Activated T-cell treated with anti-CD3 and anti-CD28 coated beads, Interleukin-2, amount 50 U/mL, for 4 hours (primary cell): ENCODE measurements at places on chromosomes 11 and 22.

DNA sequence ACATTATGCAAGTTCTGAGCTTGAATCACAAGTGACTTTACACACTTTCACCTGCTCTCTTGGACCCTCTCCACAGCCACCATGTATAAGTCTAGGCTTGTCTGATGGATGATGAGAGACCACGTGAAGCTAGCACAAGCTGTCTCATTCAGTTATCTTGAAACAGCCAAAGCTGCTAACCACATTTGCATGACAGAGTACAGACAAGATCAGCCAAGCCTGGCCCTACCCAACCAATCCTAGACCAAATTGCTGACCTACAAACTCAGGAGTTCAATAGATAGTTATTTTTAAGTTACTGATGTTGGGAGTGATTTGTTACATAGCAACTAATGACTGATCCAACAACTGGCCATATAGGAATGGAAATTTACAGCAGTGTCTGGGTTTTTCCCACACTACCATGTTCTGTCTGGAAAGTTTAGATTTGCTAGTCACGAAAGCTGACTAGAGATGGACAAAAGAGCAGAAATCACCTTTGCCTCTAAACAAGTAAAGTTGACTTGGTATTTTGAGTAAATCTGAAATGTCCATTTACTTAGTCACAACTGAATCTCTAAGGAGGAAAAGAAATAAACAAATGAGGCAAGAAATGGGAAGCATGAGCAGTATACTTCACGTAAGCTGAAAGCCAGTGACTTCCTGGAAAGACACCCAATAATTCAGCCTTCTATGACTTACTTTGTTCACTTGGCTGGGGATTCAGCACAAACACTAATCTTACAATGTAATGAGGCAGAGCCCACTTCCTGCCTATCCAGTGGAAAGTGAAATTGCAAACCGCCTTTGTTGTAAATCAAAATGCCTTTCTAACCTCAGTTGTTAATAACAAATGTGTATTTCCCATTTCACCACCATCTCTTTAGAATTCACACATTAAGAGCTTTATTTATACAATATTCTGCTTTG, 101.7 kb downstream of the FAM181B start:
- DNase-seq, result no peak

GRCh38 chr11:79110796-79111195, 330.0 kb downstream of the TENM4 start:
- DNase-seq, result no peak

- no peak for DNase-seq
Measured at GRCh38 chr11:10205928-10206327, 88.1 kb downstream of the SBF2 start.

DNA sequence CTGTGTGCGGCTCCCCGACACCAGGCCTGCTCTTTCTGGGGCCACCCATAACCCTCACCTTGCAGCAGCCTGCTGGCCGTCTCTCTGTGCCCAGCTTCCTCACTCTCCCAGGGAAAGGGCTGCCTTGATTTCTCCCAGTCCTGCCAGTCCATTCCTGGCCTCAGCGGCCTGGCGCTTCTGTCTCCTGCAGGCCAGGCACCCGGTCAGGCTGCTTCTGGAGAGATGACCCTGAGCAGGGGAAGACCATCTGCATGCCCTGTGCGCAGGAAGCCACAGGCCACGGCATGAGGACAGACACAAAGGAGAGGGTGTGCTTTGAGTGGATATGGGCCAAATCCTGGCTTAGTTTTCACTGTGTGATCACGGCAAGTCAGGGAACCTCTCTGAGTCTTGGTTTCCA, 86.2 kb downstream of the TSPAN18 start:
- DNase-seq, result no peak

- no peak for DNase-seq
Measured at GRCh38 chr11:44716256-44716655, 10.5 kb upstream of the TSPAN18 start.

GRCh38 chr22:31567702-31568101, 71.4 kb downstream of the SFI1 start:
- no peak for DNase-seq

- DNase-seq, result no peak
Measured at GRCh38 chr11:73243093-73243485, 25.0 kb downstream of the P2RY2 start.

DNA sequence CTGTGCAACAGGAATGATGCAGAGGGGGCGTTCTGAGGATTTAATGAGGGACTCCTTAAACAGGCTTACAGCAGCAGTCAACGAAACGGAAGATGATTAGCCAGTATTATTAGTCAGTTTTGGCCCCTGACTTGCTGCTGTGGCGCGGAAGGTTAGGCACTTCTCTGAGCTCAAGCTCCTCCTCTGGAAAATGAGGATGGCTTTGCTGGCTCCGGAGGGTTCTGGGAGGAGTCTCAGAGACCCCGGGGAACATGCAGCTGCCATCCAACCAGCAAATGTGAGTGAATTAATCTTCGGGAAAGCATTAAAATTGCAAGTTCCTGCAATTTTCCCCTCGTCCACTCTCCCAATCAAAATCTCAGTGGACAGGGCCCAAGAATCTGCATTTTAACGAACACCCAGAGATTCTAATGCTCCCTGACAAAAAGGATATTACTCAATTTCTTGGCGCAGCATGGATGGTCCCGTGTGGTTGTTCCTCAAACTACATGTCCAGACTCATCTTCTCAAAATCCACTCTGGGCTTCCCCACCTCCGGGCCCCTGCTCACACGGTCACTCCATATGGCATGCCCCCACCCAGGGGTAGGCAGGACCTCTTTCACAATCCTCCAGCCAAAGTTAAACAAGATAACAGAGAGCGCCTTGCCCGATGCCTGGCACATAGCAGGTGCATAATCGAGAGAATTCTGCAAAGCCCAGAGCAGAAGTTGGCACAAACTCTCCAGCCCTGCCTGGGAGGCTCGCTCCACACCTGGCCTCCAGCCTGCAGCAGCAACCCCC, 6.4 kb downstream of the ELFN2 start:
- DNase-seq, result no peak

- no peak for DNase-seq
Measured at GRCh38 chr11:64916040-64916774, 802 bp downstream of the ATG2A start.

DNA sequence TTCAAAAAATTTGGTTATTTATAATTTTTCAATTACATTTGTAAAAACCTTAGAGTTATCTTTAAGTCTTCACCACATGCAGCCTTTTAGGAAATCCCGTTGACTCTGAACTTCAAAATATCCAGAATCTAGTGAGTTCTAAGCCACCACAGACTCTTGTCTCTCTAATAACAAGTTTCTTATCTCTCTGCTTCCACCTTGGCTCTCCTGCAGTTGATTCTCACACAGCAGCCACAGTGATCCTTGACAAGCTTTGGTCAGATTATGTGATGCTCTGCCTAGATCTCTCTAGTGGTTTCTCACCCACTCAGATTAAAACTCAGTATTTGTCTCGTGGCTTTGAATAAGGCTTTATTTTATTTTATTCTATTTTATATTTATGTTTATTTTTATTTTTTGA, 8.6 kb downstream of the HSD17B12 start:
- DNase-seq, result no peak

DNA sequence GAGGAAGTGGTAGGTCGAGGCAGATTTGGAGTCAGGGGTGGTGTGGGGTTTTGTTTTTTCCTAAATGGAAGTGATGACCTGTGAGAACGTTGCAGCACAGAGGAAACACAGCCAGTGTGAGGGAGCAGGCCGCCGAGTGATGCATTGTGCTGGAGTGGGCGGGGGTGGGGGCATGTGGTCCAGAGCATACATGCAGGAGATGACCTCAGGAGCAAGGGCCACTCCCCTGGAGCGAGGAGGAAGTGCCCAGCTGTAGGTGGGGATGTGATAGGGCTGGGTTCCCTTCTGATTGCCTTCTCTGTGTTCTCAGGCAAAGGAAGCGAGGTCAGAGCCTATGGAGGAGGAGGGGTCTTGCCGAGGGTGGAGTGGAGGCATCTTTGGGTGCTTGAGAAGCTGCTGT, 81.4 kb downstream of the PPP6R3 start:
- no peak for DNase-seq

DNA sequence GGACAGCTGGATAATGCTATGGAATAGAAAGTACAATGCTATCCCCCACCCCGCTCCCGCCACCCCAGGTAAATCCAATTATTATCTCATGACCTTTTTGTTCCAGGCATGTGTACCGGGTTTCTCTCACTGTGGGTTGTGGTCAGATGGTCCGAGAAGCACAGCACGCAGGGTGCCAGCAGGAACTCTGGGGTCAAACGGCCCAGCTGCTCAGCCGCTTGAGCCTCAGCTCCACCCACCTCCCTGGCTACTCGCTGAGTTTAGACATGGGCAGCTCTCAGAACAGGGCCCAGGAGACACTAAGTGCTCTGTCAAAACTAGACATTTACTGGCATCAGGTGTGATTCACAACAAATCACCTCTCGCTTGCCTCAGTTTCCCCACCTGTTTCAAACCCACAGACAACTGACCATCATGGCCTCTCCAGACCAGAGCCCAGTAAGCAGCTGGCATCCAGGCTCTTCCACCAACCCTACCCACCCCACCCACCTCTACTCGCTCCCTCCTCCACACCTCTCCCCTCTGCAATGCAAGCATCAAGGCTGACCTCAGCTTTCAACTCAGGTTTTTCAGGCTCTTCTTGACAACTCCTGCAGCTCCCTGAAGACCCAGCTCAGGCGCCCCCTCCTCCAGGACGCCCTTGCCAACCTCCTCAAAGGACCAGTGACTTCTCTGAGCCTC, 13.0 kb upstream of the MFNG start:
- no peak for DNase-seq

DNA sequence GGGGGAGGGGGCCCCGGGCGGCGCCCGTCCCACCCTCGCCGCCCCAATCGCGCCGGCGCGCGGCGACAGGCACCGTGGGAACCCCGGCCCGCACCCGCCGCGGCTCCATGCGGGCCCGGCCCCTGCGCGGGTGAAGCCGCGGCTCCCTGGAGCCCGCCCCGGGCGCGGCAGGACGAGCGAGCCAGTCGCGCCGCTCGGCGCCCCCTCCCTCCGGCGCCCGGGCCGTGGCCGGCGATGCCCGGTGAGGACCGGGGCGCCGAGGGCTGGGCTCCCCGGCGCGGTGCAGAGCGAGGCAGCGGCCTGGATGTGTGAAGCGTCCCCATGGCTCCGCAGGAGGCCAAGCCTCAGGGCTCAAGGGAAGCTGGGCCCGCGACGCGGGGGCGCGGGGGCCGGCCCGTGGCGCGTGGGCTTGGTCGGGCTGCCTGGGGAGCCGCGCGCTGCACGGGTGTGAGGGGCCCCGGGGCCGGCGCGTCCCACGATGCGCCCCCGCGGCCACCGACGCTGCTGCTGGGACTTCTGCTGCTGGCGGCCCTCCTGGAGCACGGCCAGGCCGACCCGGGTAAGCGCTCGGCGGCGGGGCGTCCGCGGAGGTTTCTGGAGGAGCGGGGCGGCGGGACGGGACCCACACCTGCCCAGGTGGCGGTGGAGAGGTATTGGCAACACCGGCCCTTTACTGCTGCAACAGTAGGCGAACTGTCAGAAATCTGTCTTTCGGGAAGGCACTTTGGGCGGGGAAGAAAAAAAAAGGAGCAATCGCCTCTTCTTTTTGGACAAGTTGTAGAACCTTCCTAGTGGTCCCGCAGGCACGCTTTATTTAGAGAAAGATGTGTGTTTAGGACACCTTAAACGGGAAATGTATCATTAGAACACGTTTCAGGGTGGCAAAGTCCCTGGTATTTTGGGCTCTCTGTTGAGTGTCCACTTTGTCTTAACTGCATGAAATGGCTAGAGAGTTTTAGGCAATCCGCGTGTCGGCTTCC, 119.4 kb downstream of the HIPK3 start:
- DNase-seq, result no peak

- DNase-seq, result no peak
Measured at GRCh38 chr22:46025973-46026898, 49.3 kb upstream of the WNT7B start.

DNA sequence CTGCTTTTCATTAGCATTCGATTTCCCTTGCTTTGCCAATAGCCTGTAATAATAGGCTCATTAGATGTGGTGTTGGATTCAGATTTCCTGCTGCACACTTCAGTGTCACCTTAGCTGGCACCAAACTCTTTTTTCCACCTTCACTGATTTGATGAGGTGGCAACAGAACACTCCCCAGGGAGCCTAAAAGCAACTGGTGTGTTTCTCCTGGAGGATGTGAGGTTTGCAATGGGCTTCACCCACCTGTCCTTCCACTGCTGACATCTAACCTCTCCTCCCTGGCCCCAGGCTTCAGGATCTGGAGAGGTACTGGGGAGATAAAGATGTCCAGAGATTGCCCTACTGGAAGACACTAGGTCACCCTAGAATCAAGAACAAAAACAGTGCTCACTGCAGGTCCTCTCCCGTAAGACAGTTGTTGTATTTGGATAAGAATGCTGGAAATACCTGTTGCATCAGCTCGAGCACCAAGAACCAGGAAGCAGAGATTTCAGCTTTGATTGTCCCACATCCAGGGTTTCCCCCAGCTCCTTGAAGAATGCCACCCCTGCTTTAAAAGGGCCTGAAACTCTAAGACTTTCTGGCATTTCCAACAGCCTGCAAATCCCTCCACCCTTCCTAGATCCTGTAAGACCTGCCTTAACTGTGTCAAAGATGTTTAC, 96.9 kb downstream of the SLC1A2 start:
- no peak for DNase-seq

DNA sequence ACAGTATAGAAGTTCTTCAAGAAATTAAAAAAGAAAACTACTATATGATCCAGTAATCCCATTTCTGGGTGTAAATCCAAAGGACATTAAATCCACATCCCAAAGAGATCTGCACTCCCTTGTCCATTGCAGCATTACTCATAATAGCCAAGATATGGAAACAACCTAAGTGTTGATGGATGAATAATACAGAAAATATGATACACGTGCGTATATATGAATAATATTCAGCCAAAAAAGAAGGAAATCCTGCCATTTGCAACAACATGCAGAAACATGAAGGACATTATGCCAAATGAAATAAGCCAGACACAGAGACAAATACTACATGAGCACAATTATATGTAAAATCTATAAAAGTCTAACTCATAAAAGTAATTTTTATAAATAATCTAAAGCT, 306.3 kb upstream of the ANO3 start:
- DNase-seq, result no peak

- peak; percentile 17 for DNase-seq
Measured at GRCh38 chr22:39808081-39808480, 85.5 kb downstream of the ENTHD1 start.

- no peak for DNase-seq
Measured at GRCh38 chr11:115304774-115305472, 199.3 kb downstream of the CADM1 start.
